ENCODE measurements at places on chromosomes 11 and 22.

DNA sequence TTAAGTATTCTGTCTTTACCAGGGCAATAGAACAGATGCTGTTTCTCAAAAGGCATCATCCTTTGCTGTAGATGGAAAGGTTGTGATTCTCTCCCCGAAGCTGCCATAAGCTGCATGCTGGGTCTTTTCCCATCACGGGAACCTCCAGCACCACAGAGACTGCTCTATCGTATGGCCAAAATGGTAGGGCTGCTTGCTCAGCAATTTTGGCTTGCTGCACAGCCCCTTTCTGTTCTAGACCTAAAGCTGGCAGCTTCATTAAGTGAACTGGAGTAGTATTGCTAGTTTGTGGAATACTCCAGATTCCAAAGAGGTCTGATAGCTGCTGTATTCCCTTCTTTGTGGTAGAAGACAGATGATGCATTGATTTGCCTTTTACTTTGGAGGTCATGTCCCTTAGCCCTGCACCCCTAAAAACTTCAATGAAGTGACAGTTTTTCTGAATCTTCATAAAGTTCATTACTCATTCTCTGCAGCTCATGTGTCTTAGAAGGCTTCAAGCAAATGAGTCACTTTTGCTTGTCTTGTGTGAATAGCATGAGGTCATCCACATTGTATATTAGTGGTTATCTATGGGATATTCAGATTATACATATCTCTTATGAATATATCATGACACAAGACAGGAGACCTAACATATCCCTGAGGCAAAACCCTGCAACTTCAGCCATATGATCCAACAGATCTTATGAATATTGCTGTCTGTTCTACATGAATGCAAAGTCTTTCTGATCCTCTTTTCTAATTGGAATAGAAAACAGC, 245.3 kb downstream of the FAM76B start:
- DNase-seq: no peak

DNA sequence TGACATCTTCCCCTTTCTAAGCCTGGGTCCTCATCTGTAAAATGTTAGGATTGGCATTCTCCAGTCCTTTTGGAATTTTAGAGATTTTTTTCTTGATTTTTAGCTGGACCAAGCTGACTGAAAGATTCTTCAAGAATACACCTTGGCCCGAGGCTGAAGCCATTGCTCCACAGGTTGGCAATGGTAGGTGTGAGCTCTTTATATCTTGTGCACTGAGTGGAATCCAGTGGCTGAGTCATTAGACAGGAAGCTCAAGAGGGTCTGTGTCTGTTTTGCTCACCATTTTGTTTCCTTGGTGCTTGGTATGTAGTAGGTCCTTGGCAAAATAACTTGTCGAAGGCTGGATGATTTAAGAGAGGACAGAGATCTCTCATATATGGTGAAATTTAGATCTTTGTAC, 6.2 kb downstream of the EIF3L start:
- no peak for DNase-seq

GRCh38 chr11:13378316-13378715, 84.7 kb downstream of the BTBD10 start:
- DNase-seq: no peak

DNA sequence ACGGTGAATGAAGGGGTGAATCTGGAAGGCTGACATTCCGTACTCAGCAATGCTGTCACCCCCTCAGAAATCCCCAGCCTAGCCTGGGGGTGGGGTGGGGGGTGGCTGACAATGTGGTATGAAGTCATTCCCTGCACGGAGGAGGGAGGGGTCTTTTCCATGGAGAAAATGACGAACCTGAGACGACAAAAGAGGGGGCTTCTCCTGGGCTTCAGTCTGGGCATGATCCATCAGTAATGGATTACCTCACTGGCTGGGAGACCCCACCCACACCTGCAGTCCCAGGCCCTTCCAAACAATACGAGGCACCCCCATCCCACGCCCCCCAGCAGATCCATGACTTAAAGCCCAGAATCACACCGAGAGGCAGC, 1.0 kb downstream of the KIAA0930 start:
- no peak for DNase-seq

GRCh38 chr22:46102752-46103151, 47.6 kb upstream of the PPARA start:
- no peak for DNase-seq

DNA sequence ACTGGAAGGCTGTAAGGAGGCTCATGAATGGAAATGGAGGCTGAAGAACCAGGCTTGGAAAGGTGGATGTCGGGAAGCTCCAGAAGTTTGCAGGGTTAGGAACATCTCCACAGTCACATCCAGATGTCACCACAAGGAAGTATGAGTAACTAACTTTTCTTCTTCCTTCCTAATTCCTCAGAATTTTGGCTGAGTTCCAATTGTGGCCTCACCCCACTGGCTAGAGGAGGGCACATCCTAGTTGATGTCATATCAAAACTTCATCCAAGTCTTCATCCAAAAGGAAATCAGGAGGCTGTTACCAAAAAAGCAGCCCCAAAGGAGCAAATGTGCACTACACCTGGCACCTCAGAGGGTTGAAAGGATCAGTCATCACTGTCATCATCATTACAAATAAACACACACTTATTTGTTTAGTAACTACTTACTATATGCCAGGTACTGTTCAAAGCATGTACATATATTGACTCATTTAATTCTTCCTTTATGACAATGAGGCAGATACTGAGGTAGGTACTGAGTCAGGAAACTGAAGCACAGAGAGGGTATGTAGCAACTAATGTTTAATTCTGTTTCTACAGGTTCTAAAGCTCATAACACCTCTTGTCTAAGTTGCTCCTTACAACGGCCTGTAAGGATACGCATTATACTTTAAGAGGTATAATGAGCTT, 7.3 kb upstream of the PTPN5 start:
- DNase-seq: no peak

GRCh38 chr22:19103880-19104821, 18.1 kb downstream of the DGCR2 start:
- no peak for DNase-seq

DNA sequence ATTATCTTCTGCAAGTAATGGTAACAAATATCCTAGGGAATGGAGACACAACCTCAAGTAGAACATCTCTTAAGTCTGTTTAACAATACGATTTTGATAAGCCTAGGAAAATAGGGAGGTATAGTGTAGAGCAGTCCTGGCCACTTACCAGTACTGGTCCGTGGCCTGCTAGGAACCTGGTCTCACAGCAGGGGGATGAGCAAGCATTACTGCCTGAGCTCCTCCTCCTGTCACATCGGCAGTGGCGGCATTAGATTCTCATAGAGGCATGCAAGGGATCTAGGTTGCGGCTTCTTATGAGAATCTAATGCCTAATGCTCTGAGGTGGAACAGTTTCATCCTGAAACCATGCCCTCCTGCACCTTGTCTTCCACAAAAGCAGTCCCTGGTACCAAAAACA, 4.4 kb downstream of the OR51V1 start:
- DNase-seq: no peak

DNA sequence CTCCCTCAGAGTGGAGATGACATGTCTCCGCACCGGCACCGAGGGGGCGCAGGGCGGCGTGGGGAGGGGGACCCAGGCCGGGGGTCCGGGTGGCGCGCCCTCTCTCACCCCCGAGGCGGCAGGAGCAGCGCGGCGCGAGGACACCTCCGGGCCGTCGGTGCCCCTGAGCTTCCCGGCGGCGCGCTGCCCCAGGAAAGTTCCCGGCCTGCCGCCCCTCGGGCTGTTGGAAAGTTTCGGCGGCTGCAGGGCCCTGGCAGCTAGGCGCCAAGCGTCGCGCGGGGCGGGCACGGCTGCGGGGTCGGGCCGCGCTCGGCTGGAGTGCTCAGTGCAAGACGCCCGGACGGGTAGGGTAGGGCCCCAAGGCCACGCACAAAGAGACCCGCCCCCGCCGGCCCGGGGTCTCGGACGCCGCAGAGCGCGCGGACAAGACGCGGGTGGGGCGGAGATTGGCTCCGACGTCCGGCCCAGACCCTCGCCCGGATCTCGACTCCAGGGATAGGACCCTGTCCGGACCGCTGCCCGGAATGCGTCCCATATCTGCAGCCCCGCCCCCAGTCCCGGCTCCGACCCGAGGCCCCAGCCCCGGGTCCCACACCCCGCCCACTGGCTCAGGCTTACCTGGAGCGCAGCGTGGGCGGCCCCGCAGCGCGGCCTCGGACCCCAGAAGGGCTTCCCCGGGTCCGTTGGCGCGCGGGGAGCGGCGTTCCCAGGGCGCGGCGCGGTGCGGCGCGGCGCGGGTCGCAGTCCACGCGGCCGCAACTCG, 471 bp downstream of the ARVCF start:
- DNase-seq: no peak

DNA sequence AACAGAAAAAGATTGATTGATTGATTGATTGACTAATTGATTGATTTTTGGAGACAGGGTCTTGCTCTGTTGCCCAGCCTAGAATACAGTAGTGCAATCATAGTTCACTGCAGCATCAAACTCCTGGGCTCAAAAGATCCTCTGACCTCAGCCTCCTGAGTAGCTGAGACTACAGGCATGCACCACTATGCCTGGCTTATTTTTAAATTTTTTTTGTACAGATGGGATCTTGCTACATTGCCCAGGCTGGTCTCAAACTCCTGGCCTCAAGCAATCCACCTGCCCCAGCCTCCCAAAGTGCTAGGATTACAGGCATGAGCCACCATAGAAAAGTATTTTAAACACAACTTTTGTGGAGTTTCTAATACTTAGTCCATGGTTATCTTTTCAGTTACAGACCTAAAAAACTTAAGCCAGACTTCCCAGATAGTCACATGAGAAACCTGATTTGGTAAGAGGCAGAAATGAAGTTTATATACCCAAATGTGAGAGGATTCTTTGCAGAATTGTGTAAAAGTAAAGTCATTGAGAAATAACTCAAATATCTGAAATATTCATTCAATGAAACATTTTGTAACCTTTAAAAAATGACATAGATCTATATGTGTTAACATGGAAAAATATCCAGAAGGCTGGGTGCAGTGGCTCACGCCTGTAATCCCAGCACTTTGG, 186.5 kb downstream of the SWAP70 start:
- DNase-seq: no peak

DNA sequence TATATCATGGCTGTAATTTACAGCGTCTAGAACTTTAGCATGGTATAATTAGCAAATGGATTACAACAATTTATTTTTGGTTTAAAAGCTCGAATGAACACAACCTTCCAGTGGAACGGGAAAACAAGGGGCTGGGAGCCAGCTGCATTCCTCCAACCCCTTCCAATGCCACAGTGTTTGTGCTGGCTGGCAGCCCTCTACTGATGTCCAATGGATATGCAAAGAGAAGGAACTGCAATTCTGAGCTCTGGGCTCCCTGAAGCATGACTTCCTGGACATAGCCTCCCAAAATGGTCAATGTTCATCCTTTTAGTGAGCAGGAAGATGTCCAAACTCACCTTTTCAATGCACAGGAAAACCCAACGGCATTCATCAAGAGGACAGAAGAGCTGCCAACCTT, 288.3 kb downstream of the TENM4 start:
- no peak for DNase-seq

DNA sequence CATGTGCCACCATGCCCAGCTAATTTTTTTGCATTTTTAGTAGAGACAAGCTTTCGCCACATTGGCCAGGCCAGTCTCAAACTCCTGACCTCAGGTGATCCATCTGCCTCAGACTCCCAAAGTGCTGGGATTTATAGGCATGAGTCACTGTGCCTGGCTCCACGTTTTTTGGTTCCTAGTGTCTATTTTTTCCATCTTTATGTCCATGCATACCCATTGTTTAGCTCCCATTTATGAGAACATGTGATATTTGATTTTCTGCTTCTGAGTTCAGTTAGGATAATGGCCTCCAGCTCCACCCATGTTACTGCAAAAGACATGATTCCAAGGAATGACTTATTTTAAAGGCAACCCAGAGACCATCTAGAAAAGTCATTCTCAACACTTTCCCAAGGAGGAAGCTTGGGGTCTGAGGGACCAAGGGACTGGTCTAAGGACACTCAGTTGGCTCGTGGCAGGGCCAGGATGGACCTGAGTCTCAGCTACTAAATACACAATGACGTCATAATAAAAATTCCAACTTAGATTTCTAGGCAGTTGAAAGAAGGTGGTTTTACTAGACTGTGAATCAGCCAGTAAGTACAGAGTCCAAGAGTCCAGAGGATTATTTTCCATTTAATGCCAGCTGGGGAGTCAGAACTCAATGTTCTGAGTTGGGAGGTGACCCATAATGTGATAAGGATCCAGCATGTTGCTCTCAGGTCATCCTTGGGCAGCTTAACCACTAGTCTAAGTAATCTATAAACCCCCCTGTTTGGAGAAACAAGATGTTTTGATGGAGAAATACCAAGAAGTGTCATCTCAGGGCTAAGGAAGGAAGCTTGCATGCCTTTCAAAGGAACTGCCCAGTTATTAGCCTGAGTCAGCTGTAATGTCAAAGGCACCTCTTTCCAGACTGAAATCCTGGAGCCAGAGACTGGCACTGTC, 39.4 kb downstream of the ABTB2 start:
- no peak for DNase-seq

GRCh38 chr11:113332023-113332422, 17.6 kb downstream of the TTC12 start:
- DNase-seq: no peak

GRCh38 chr11:124791626-124792341, 8.4 kb downstream of the MSANTD2 start:
- no peak for DNase-seq

- DNase-seq: no peak
Observed at GRCh38 chr11:688681-689080, 6.3 kb downstream of the DEAF1 start.

DNA sequence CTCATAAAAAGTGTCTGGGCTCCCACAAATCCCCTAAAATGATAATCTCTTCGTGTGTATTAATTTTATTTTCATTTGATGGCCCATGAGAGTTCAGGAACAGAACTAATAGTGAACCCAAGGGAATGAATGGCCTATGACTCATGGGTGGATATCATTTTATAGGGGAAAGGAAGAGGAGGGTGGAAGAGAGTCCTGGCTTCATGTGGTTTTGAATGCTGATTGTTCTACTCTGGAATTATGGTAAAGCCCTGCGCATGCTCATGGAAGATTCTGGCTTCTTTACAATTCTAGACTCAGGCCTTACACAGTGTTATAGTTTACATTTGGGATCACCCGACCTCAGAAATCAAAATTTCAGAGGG, 35.2 kb downstream of the MAML2 start:
- DNase-seq: no peak

- DNase-seq: peak; percentile 22
Observed at GRCh38 chr11:44036811-44037657, 10.7 kb upstream of the ACCSL start.

GRCh38 chr22:45240104-45240809, 437 bp downstream of the KIAA0930 start:
- DNase-seq: peak; percentile 46

DNA sequence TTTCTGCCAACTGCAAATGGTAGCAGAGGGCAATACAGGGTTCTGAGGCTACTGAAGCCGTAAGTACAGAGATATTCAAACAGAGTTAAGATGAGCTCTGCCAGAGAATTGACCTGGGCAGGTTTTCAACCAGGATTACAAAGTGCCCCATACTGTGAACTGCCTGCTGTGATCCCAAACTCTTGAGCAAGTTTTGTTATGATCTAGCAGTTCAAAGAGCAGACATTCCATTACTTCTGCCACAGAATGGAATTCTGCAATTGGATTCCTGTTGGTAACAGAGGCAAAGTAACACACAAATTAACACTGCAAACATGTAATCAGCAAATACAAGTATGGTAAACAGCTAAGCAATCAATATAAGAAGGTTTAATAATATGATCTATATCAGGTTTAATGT, 31.2 kb downstream of the ALG9 start:
- DNase-seq: no peak

All from NCI-H524 (cell line).